ENCODE measurements at places on chromosomes 12 and 14.

- DNase-seq, result no peak
Measured at GRCh38 chr14:90522571-90523191, 125.9 kb downstream of the CALM1 start.

- no peak for DNase-seq
Measured at GRCh38 chr12:124476011-124476400, 91.4 kb downstream of the NCOR2 start.

- no peak for DNase-seq
Measured at GRCh38 chr12:121538699-121539061, 42.1 kb downstream of the KDM2B start.

GRCh38 chr12:3102771-3103410, 25.7 kb downstream of the TSPAN9 start:
- no peak for DNase-seq

- no peak for DNase-seq
Measured at GRCh38 chr14:74580275-74580672, 31.8 kb downstream of the LTBP2 start.

DNA sequence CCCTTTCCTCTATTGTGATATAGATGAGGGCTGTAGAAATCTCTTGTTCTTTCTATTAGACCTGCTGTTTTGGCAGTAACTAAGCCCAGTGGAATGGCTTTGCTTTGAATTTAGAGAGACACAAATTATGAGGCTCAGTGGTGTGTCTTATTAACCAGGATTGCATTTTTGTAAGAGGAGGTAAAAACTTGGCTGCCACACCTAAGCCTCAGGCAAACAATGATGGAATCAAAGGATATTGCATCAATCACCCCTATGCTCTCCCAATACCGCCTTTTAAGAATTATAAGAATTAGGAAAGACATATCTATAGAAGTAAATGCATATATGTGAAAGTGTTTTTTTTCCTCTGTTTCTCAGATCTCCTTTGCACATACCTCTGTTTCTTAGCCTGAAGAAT, 63.3 kb downstream of the ACSS3 start:
- no peak for DNase-seq

GRCh38 chr12:132426349-132427173, 63.4 kb upstream of the FBRSL1 start:
- DNase-seq, result no peak

DNA sequence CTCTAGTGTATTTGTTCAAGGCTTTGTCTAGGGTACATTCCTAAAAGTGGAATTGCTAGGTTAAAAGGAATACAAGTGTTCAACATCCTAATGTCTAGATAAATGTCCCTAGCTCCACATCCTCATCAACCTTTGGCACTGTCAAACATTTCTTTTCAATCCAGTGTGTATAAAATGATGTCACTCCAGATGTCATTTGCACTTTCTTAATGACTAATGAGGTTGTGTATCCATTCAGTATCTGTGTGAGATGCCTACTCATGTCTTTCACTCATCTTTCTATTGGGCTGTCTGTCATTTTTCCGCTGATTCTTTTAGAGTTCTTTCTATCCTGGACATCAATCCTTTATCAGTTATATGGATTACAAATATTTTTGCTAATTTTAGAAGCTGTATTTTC, 43.3 kb downstream of the ARMH4 start:
- DNase-seq, result no peak

DNA sequence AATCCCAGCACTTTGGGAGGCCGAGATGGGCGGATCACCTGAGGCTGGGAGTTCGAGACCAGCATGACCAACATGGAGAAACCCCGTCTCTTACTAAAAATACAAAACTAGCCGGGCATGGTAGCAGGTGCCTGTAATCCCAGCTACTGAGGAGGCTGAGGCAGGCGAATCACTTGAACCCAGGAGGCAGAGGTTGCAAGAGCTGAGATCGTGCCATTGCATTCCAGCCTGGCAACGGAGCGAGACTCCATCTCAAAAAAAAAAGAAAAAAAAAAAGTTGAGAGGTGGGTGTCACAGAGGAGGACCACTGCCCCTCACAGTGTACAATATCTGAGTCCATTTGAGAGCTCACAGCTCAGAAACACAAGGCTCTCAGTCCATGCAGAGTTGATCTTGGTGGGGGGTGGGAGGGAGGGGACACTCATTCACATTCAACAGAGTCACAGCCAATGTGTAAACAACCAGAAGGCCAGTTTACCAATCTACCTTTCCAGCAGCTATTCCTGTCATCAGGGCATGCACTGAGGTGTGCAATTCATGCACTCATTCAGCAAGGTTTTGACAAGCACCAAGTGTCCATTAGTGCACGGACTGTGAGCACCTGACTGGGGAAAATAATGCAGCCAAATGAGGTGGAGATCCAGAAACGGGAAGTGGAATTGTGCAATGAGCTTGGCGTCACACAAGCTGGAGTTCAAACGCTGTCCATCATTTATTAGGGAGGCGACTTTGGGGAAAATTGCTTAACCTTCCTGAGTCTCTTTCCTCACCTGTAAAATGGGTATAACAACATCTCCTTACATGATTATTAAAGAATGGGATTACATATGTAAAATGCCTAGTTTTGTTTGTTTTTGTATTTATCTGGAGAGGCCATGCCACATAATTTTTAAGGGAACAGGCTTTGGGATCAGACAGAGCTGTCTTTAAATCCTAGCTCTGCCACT, 4.4 kb upstream of the EIF5 start:
- DNase-seq, result no peak

- peak; percentile 12 for DNase-seq
Measured at GRCh38 chr12:109739747-109740693, 26.4 kb downstream of the FAM222A start.

DNA sequence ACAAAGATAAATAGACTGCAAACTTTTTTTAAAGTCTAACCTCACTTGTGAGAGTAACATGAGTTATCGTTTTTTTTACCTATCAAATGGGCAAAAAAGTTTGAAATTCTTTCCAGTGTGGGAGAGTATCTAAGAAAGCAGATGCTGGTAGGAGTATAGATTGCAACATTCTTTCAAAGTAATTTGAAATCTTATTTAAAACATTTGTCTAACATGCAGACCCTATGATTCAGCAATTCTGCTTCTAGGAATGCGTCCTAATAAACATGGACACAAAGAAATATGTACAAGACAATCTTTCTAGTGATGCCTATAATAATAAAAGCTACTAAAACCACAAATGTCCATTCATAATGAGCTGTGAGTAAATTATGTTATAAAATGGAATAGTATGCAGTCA, 110.4 kb upstream of the TMCC3 start:
- no peak for DNase-seq

DNA sequence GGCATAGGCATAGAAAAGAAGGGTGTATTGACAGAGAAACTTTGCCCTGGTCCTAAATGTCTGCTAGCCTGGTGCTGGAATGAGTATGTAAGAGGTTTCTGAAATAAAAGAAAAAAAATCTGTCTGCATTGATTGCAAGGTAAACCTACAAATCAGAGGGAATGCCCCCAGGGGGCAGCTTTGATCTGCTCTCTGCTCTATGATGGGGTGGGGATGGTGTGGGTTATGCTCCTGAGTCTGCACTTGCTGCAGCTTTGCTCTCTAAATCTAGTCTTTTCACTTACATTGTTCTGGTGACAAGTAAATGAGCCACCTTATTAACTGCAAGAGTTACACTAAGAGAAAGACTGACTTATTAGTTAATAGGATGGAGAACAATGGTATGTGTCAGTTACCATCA, 468.4 kb upstream of the STXBP6 start:
- no peak for DNase-seq

GRCh38 chr12:116121453-116121871, 156.0 kb downstream of the MED13L start:
- no peak for DNase-seq

GRCh38 chr14:89167705-89168104, 249.3 kb downstream of the FOXN3 start:
- DNase-seq, result no peak

- no peak for DNase-seq
Measured at GRCh38 chr12:121789233-121789781, 4.2 kb downstream of the RHOF start.

GRCh38 chr12:96136161-96136560, 58.0 kb upstream of the ELK3 start:
- no peak for DNase-seq

GRCh38 chr12:93853698-93854478, 176.7 kb downstream of the CRADD start:
- DNase-seq, result no peak

GRCh38 chr12:100591979-100592378, 18.5 kb downstream of the GAS2L3 start:
- no peak for DNase-seq

DNA sequence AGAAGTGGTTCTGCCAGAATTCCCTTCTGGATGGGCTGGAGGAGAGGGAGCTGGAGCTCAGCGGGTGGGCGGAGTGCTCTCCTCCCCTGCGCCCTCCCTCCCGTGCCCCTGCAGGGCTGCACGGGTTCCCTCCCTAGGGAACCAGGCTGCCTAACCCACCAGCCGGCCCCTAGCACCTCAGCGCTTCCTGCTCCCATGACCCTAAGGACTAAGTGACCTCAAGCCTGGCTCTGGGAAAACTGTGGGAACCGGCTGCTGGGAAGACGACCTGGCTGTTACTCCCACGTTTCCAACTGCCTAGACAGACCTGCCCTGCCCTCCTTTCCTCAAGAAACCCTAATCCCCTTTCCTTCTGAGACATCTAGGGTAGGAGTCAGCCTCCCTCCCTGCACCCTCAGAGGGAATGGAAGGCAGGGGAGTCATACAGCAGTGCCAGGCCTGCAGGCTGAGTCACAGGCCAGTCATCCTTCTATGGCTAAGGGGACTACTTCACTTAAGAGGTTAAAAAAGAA, 31.5 kb downstream of the SLC6A12 start:
- DNase-seq, result no peak

- DNase-seq, result no peak
Measured at GRCh38 chr14:80239631-80240030, 28.3 kb upstream of the DIO2 start.

DNA sequence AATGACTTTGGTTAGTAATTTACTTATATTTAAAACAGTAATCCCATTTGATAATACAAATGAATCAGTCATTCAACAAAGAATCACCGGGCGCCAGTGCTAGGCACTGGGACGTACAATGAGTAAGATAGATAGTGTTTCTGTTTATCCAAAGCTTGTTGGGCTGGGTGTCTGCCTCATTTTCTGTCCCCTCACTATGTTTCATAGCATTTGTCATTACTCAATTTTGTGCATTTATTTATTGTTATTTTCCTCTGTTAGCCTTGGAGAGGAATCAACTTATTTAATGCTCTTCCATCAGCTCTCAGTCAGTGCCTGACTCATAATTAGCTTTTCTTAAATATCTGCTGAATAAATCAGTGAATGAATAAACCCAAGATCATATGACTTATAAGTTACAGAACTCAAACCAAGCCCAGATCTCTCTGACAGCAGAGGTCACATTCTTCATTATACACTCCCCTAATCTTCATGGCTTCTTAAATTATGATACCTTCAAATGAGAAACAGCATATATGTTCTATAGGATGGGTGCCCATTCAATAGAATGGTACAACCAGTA, 86.2 kb downstream of the TSPAN8 start:
- DNase-seq, result no peak

- DNase-seq, result no peak
Measured at GRCh38 chr12:12925388-12925787, 26.6 kb downstream of the GPRC5D start.

DNA sequence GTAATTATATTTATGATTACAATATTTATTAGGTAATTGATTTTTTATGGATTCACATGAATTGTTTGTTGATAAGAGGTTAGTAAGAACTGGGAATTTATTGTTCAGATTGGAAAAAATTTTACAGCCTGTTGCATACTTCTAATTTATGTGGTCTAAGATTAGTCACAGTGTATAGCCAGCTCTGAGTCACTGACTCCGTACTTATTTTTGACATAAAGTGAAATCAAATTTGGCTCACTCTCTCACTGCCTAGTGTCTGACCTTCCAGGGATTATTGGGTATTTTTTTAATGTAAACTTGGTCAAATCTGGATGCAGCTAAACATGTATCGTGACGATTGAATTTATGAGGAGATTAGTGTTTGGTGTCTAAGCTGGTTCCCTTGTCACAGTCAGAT, 109.3 kb downstream of the PTPRQ start:
- no peak for DNase-seq

GRCh38 chr12:106248846-106249371, 1.1 kb upstream of the CKAP4 start:
- no peak for DNase-seq

DNA sequence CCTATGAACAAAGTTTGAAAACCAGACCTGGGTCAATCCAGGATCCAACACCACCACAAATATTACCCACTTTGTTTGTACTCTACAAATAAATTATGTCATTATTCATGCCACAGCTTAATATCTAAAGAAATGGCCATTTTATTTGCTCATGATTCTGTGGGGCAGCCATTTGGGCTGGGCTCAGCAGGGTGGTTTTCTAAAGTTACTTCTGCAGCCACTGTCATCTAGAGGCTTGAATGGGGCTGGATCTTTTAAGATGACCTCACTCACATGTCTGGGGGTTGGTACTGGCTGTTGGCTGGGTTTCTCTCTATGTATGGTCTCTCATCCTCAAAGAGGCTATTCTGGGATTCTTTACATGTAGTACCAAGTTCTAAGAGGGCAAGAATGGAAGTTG, 96.2 kb downstream of the VCPKMT start:
- DNase-seq, result no peak

GRCh38 chr14:105072892-105073719, 7.9 kb upstream of the GPR132 start:
- no peak for DNase-seq

- DNase-seq, result no peak
Measured at GRCh38 chr12:24661657-24662096, 287.2 kb downstream of the BCAT1 start.

DNA sequence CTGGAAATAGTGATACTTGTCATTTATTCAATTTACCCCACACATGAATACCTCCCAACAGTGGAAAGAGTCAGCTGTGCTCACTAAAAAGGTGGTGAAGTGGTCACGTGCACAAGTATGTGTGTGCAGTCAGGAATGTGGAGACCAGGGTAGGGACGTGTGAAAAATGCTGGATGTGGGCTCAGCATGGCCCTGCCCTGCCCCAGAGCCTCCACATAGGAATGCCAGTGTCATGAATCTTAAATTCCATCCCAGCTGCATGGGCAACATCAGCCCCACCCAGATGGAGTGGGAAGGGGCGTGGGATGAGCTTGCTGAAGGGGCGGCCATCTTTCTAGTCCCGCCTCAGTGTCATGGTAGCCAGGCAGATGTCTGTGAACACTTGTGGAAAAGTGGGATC, 87.7 kb downstream of the C12orf75 start:
- no peak for DNase-seq

GRCh38 chr12:56315249-56315621, 553 bp downstream of the CNPY2 start:
- no peak for DNase-seq

DNA sequence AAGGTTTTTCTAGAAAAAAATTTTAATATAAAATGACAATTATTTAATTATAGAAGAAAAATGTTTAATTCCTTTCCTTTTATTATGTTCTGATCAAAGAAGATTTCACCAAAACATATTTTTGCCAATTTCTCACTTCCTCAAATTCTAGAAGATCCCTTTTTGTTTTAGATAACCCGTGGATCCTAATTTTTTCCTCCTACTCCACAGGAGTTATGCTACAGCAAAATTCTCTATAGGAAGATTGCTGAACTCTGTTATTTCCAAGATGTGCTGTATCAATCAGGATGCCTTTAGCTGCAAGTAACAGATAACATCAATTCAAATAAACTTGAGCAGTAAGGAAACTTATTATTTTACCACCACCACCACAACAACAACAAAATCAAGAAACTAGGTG, 3.8 kb upstream of the SNX6 start:
- no peak for DNase-seq

- no peak for DNase-seq
Measured at GRCh38 chr12:104582739-104583138, 126.0 kb downstream of the CHST11 start.

Measured in activated CD4-positive, CD25-positive, alpha-beta regulatory T cell treated with anti-CD3 and anti-CD28 coated beads, Interleukin-2, amount 50 U/mL, for 72 hours (primary cell).